ENCODE measurements at places on chromosomes 3 and 15.

- no peaks in the 10 kb centered on the region for H3K36me3 ChIP-seq
- H3K27ac ChIP-seq = no peak overlapping the region
- no peak overlapping the region for H3K4me3 ChIP-seq
- DNase-seq = no peak
- H3K27me3 ChIP-seq = no peaks in the 10 kb centered on the region
- no peaks in the 10 kb centered on the region for H3K4me1 ChIP-seq
Observed at GRCh38 chr3:13301286-13301987, 118.7 kb downstream of the NUP210 start.

DNA sequence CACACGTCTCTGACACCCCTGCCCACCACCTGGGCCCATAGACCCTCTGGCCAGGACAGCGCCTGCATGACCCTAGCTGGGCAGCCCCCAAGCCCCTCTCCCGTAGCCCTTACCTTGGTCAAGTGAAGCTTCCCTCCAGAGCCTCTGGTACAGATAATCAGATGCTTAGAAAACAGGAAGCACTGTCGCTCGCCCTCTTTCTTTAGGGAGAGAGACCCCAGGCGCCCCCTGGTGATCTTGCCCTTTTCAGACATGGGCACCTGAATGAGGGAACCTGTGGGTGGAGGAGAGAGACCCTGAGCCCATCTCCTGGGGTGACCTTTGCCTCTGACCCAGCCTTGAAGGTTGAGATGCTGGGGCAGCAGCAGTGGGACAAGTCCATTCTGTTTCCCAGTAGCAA, 65.4 kb downstream of the RASGRF1 start:
- H3K27ac ChIP-seq = no peak overlapping the region
- H3K36me3 ChIP-seq = no peaks in the 10 kb centered on the region
- no peaks in the 10 kb centered on the region for H3K27me3 ChIP-seq
- DNase-seq = peak; percentile 65
- no peaks in the 10 kb centered on the region for H3K4me1 ChIP-seq

DNA sequence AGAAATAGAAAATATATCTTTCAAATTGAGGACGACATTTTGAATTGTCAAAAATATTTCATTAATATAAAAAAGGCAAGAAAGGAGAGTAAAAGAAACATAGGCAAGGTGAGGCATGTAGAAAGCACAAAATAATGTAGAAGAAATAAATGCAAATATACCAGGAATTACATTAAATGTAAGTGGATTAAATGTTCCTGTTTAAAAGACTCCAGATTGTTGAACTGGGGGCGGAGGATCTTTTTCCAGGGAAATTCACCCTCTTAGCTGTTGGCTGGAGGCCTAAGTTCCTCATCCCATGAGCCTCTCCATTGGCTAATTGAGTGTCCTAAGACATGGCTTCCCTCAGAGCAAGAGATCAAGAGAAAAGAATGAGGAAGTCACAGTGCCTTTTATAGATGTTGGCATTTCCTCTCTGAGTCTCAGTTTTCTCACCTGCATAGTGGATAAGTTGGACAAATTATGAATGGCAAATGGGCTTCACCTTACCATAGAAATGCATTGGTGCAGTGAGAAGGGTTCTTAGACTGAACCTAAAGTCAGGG, 147.4 kb upstream of the SMAD3 start:
- no peak for DNase-seq
- H3K4me3 ChIP-seq = no peak overlapping the region
- no peaks in the 10 kb centered on the region for H3K36me3 ChIP-seq
- no peaks in the 10 kb centered on the region for H3K4me1 ChIP-seq
- no peak overlapping the region for H3K27ac ChIP-seq
- no peaks in the 10 kb centered on the region for H3K27me3 ChIP-seq

GRCh38 chr15:68401496-68402431, 30.2 kb downstream of the ITGA11 start:
- no peaks in the 10 kb centered on the region for H3K27me3 ChIP-seq
- no peak for DNase-seq
- no peak overlapping the region for H3K4me3 ChIP-seq
- no peaks in the 10 kb centered on the region for H3K4me1 ChIP-seq
- no peaks in the 10 kb centered on the region for H3K36me3 ChIP-seq

GRCh38 chr3:60142009-60142408, 1092.2 kb upstream of the CFAP20DC start:
- no peaks in the 10 kb centered on the region for H3K4me1 ChIP-seq
- H3K4me3 ChIP-seq = no peak overlapping the region
- no peaks in the 10 kb centered on the region for H3K36me3 ChIP-seq
- no peak for DNase-seq
